Naive thymus-derived CD4-positive, alpha-beta T cell (primary cell): ENCODE measurements at places on chromosomes 2 and 18. TPM values are rescaled to one million over a fixed set of nuclear protein-coding genes. Genes with fewer than 3 reads are reported as not detected.

SERPINB13 gene
- not detected for total RNA-seq

USP37 gene
- 16.6 TPM for total RNA-seq

GCG gene
- not detected for total RNA-seq

SULT1C4 gene
- total RNA-seq: not detected

KCNF1 gene
- not detected for total RNA-seq

ASXL3 gene
- not detected in 2 replicates for total RNA-seq

SKA1 gene
- total RNA-seq: 0.43 TPM

TLX2 gene
- total RNA-seq: not detected

KDSR gene
- total RNA-seq: 24.4 TPM

METTL4 gene
- total RNA-seq: 32.5 TPM

CASP8 gene
- total RNA-seq: 93.2 and 93.7 TPM in 2 replicates
